ENCODE measurements at places on chromosomes 2 and 18.

DNA sequence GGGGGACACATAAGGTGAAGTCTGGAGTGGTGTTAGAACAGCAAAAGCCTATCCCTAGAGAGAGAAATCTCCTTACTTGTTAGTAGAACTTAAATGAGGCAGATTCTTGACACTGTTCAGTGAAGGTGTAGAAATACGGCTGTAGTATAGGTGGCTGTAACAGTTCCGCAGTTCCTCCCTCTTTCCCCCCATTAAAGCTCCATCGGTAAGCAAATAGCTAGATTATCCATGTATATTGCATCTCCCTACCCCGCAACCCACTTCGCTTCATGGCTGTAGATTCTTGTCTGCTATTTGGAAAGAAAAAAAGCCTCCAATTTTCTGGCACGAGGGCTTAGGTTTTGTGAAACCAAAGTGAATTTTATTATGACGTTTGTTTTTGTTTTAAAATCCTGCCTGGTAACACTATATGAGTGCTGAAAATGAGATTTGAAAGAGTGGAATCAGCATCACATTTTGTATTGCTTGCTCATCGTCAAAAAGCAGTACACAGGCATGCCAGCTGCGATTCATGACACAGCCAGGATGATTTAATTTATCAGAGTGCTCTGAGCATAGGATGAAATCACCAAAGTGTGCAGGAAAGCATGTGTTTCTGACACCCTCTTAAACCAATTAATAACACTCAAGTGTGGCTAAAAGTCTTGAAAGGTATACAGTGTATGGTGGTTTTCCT, 1.4 kb downstream of the FAM171B start:
- DNase-seq = no peak

DNA sequence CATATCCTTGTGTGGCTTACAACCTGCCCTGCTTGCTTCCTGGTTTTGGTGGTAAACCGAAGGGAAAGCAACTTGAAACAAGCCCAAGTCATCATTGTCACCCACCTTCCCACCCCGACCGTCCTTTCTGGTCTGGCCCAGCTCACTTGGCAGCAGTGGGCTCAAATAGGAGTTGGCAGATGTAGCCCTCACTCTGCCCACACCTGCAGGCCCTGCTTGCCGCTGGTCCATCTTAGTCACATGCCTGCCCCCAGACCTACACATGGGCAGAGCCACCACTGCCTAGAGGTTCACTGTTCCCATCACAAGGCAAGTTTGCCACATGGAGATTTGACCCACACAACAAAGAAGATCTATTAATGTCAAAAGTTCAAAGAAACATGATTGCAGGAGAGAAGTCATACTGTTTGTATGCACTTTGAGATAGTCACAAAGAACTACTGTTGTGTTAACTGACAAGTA, 9.3 kb downstream of the EIPR1 start:
- DNase-seq = no peak

DNA sequence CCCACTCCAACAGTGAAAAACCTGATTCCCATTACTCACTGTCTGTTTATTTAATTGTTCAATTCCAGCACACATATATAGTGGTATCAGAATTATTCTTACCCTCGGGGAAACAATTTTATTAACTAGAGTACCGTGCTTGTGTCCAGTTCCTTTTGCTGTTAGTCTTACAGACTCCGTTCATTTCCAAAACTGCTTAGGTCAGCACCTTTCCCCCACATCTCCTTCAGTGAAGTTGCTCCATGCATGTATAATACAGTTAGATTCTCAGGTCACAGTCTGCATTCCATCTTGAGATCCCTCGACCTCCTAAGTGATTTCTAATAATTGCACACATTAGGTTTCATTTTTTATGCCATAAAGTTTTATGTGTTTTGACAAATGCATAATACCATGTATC, 56.3 kb upstream of the ZNF521 start:
- DNase-seq = no peak

DNA sequence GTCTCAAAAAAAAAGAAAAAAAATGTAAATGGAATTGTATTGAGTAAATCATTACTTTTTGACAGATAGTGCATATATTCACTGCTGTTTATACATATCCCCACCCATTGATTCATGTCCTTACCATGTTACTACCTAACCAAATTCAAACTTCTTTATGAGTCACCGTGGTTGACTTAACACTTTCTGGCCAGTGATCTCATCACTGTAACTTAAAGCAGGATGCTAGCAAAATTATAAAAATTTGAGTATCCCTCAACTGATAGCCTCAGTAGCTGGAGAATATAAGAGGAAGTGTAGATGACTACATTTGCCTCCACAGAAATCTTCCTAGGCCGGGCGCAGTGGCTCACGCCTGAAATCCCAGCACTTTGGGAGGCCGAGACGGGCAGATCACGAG, 13.4 kb downstream of the CNOT9 start:
- DNase-seq = peak; percentile 24

- DNase-seq = no peak
These were observed 299.7 kb downstream of the DSEL start for GRCh38 chr18:67216846-67217245.

- no peak for DNase-seq
These were observed 45.3 kb upstream of the SERPINE2 start for GRCh38 chr2:224084266-224084892.

GRCh38 chr2:50358586-50358985, 673.3 kb downstream of the NRXN1 start:
- no peak for DNase-seq

DNA sequence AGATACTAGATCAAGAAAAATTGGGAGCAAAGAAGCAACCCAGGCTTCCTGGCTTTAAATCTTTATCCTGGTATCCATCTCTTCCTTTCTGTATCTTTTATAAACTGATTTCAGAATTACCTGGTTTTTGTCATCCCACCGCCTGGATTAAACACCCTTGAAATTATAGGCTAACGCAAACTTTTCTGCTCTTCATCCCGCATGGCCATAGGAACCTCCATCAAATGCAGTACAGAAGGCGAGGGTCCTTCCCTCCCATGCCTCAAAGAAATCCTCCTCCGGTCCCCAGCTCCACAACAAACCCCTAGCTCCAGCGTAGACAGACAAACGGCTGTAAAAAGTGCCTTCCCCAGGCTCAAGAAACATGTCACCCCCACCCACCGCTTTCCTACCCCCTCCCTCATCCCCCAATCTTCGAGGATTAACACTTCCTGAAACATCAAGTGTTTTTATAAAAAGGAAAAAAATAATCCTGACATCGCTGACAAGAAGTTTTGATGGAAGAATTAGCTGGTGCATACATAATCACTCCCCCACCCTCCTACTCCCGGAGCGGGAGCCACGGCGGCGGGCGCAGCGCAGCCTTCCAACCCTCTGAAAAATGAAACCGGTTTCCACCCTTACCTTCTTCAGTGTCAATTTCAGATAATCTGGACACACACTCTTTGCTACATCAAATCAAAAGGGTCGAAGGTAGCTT, 7.6 kb downstream of the DLX1 start:
- peak; percentile 7 for DNase-seq

DNA sequence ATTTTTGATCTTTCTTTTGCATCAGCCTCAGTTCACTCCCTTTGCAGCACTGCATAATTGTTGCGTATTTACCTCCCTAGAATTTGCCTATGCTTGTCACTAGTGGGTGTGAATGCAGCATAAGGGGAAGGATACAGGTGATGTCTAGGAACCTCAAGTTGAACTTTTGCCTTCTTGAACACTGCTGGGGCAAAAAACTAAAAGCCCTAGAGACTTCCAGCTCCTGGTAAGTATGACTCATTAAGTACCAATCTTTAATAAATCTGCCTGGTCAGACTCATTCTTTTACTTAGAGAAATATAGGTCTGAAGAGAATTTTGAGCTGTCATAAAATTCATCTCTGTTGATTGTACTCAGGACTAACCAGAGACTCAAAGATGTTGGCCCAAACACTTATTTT, 547.3 kb upstream of the FANCL start:
- DNase-seq = no peak

DNA sequence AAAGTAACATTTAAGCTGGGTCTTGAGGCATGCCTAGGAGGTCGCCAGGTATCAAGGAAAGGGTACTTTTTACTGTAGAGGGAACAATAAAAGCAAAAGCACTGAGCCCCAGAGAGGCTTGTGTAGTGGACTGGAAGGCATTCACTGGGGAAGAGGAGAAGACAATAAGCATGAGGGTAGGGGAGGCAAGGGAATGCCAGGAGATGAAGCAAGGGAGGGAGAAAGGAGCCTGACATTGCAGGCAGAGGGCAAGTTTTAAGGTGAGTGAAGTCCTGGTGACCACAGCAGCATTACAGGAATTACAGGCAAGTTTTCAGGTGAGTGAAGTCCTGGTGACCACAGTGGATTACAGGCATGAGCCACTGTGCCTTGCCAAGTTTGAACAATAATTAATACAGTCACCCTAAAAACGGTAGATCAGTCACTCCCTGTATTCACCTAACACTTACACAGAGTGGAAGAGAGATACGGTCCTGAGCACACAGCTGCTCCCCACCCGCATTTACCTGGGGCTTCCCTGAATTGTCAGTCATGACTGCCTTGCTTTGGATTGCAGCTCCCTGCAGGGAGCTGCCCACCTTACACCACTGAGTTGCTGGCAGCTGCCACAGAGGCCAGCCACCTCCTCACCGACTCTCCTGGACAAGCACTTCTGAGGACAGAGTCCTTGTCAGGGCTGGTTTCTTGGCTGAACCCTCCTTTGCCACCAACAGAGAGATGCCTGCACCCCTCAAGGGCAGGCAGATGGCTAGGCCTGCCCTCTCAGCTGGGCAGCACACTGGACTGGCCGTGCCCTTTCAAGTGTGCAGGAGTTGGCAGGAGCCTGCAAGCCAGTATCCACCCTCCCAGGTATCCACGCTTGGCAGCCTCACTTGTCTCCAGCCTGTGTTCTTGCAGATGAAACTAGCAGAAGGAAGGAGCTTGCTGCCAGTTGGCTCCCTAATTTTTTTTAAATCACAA, 153.2 kb upstream of the MSH6 start:
- DNase-seq = no peak

DNA sequence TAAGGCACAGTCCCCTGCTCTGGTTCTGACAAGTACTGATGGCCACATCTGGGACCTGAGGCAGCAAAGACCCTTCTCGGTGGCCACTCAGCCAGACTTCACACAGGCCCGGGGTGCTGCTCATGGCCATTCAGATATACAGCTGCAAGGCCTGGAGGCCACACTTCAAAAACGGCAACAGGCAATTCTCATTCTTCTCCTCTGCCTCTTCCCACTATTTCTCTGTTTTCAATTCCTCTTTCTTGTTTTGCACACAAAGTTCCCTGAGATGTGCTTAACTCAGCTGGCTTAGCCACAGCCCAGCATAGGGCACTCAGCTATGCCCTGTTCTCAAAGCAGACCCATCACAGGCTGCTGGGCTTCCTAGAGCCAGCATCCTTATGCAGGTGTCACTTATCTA, 29.9 kb downstream of the PTPN18 start:
- no peak for DNase-seq

DNA sequence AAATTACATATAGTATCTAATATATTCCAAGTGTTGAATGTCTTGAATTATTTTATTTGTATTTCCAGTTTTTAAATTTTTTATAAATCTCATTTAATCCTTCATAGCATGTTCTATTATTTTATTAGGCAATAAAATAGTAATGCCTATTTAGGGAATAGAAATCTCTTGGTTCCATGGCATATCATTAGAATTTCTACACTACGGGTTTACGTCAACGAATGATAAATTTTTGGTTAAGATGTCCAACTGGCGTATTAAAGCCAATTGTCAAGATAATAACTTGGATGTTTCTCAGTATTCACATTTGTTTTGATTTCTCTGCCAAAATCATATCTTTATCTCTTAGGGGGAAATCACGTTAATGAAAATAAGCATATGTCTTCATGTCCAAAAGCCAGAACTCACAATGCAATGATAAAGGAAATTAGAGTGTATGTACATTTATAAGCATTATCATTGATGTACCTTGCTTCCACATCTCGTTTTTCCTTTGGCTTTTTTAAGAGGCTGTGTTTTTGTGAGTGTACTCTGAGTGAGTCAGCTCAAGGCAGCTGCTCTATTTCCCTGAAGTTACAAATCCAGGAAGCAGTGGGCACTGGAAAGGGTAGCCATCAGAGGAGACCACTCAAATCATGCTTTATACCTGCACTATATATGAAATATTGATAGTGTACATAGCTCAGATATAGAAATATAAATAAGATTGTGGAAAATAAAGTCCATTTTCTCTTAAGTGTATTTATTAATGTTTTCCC, 115.8 kb upstream of the PDE1A start:
- no peak for DNase-seq

GRCh38 chr2:1563084-1563857, 150.0 kb downstream of the TPO start:
- no peak for DNase-seq

DNA sequence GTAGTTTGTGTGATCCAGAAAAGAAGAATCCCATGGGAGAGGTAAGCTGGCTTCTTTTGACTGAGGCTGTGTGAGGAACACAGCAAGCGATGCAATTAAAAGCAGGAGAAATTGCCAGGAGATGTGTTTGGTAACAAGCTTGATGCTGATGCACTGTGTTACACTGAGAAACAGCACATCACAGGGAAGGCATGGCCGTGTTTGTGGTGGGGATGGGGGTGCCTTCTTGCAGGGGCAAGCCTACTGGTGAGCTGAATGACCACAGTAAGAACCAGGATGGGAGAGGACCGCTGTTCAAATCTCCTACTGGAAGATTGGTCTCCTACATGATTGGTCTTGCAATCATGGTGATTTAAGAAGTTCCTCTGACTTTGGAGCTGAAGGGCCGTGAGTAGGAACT, 477.7 kb upstream of the HS6ST1 start:
- no peak for DNase-seq

GRCh38 chr2:29262681-29263260, 147.6 kb downstream of the CLIP4 start:
- DNase-seq = no peak

- peak; percentile 32 for DNase-seq
These were observed 156.7 kb downstream of the ARHGAP28 start for GRCh38 chr18:6885992-6886796.

DNA sequence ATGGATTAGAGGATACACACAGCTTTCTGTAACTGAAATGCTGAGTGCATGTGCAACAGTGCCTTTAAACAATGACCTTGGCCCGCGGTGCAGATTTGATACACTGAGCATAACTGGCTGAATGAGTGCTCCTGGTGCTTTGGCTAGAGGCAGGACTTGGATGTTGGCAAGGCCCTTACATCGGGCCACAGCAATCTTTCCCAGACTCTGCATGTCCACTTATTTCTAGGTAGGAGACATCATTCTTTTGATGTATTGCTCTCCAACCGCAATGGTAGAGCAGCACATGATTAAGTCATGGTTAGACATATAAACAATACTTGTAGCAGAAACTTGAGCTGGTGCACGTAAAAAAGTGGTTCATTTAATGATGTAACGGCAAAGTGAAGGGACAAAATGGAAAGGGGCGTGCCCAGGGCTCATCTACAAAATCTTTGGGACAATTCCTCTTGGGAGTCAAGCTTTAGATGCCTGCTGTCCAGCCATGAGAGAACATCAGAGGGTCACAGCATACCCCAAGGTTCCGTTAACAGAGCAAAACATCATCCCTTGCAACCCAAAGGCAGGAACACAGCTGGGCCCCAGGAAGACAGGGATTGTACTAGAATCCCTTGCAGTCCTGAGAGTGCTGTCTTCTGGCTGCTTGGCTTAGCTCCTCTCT, 43.4 kb downstream of the RAB31 start:
- no peak for DNase-seq

GRCh38 chr2:238682536-238682935, 165.3 kb upstream of the TWIST2 start:
- no peak for DNase-seq

GRCh38 chr2:215760091-215760490, 253.3 kb downstream of the MREG start:
- DNase-seq = no peak
